RWPE1 (cell line): ENCODE measurements at places on chromosomes 5 and 9.
A peak's percentile ranks its signal among the peaks of the same experiment; 100 is the strongest.

DNA sequence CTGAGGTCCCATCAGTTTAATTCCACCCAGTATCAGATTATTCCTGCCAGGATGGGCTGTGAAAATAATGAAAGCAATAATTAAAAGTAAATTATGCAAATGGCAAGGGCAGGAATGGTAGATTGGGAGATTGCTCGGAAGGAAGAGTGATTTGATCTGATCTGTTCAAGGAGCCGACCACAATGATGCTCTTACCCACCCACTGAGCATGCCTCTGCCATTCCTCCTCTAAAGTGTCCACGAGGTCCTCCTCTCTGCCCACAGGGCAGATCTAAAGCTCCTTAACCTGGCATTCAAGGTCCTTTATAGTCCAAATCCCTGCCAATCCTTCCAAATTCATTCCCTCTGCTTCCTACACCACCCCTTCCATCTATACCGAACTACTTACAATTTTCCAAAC, 147.8 kb downstream of the TTLL11 start:
- DNase-seq = no peak

- DNase-seq = no peak
Observed at GRCh38 chr5:168006456-168007130, 284.9 kb upstream of the WWC1 start.

DNA sequence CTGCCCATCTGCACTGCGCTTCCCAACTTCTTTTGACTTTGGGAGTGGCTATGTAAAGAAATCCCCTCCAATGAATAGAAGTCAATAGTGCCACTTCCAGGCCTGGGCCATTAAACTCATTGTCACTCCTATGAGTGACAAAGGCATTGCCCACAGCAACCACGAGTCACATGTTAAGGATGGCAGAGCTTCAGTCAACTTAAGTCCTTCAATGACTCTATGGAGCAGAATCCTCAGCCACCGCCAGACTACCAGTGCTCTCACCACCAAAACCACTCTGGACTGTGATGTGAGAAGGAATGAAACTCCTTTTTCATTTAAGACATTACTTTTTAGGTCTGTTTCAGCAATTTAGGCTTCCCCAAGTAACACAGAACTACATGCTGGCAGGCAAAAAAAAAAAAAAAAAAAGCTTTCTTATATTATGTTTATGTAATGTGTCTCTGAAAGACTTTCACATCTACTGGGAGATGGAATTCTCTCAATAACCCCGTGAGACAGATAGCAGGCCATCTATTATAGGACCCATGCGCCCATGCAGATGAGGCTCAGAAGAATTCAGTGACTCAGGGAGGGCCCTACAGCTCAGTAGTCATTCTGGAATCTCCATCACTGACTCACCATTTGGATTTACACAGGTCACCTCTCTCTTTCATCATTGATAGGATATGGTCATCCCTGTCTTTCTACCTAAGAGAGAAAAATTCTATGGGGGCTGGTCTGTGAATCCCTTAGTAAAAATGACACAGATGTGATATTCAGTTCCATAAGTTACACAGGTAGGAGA, 180.5 kb downstream of the CEMIP2 start:
- peak; percentile 39 for DNase-seq

DNA sequence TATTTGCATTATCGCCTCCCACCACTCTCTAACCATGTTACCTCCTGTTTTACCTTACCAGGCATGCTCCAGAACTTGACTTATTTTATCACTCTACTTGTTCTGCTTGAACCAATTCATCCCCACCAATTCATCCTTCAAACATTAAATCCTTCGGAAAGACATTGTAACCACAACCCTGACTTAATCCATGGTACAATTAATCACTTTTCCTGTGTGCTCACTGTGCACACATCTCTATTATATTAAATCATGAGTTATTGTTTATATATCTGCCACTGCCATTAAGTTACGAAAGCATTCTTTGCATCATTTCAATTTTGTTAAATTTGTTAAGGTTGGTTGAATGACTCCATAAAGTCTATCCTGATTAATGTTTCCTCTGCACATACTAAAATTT, 7.4 kb upstream of the C5orf46 start:
- peak; percentile 46 for DNase-seq

DNA sequence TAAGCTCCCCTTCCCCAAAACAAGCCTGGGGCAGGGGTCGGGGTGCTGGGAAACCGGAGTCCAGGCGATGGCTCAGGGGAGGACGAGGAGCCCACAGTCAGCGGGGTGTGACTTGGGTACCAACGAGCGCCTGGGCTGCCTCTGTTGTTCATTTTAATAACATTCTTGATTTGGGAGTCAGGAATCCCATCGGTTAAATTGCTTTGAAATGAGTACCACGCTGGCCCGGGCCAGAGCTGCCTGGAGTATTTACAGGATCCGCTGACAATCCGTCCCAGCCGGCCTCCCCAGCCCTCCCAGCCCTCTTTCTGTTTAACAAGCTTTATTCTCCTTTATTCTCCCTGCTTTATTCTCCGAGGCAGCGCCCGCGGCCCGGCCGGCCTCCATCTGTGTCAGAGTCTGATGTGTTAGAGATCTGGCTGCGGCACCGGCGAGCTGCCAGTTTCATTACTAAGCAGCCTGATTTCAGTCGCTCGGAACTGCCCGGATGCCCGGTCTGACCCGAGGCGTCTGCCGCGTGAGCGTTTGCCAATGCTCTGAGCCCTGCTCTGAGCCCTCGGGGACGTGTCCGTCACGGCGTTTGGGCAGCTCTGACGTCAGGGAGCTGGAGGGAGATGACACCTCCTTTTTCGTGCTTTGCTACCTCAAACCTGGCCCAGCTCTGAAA, 16.5 kb upstream of the QRFP start:
- peak; percentile 91 for DNase-seq
